Activated T-cell treated with anti-CD3 and anti-CD28 coated beads, Interleukin-2, amount 50 U/mL, for 4 hours (primary cell): ENCODE measurements at places on chromosomes 2 and 18. TPM values are rescaled to one million over a fixed set of nuclear protein-coding genes. Genes with fewer than 3 reads are reported as not detected.

TM4SF20 gene
- not detected for total RNA-seq

NCOA1 gene
- 34.5 TPM for total RNA-seq

DNA sequence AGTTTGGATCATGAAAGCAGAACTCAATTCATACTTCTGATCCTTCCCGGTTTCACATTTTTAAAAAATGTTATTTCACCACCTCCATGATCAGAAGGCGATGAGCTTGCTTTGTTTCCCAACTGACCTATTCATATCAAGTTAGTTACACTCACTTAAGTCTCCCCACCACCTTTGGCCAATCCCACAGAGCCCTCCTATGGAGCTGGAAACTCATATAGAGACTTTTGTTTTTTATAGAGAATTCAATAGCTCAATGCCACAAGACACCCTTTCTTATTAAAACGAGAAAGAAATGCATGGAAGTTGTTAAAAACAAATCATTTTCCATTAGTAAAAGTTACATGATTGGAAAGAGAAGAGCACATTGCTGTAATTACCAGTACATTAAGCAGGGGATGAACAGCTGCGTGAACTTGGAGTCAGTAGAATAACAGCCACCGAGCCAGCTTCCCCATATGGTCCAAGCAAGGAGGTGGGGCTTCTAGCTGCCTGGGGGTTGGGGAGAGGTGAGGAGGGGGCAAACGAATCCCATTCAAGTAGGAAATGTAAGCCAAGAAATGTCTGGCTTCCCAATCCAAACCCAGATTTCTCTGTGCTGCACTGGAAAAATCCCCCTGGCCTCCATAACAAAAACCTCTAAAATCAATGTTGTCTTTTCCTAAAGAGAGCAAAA lies 614.5 kb downstream of the IRS1 start:
- DNase-seq = no peak

DNA sequence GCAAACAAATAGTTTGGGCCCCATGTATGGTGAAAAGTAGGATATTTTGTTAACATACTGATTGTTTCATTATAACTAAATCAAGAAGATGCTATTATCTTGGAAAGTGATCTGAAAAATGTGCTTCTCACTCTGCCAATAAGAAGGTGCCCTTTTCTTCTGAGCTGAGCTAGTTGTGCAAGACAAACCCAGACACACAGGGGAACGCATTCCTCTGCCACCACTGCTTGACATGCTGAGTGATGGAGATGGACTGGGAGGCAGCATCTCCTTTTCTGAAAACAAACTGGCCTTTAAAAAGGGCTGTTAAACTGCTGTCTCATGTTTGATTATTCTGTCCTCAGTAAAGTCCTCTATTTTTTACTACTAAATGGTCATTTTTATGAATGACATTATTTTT lies 1989.9 kb upstream of the CELF4 start:
- no peak for DNase-seq

- DNase-seq = no peak
These were observed 37.6 kb downstream of the RMC1 start for GRCh38 chr18:23540867-23541266.
